GM23248 (cell line): ENCODE measurements at places on chromosomes 13 and 19. TPM values are rescaled to one million over a fixed set of nuclear protein-coding genes. Genes with fewer than 3 reads are reported as not detected.

DNA sequence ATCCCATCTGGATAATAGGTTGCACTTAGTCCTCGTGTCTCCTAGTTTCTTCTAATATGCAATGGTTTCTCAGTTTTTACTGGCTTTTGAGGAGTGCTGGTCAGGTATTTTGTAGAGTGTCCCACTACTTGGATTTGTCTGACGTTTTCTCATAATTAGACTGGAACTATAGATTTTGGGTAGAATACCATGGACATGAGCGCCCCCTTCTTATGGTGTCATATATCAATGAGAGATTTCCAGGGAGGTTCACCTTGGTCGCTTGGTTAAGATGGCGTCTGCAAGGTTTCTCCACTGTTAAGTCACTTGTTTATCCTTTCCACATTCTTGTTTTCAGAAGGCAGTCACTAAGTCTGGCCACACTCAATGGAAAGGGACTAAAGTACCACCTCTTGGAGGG lies 6.7 kb downstream of the SOHLH2 start:
- no peak overlapping the region for H3K27ac ChIP-seq
- no peaks in the 10 kb centered on the region for H3K36me3 ChIP-seq
- DNase-seq = no peak
- no peak overlapping the region for H3K4me3 ChIP-seq

DNA sequence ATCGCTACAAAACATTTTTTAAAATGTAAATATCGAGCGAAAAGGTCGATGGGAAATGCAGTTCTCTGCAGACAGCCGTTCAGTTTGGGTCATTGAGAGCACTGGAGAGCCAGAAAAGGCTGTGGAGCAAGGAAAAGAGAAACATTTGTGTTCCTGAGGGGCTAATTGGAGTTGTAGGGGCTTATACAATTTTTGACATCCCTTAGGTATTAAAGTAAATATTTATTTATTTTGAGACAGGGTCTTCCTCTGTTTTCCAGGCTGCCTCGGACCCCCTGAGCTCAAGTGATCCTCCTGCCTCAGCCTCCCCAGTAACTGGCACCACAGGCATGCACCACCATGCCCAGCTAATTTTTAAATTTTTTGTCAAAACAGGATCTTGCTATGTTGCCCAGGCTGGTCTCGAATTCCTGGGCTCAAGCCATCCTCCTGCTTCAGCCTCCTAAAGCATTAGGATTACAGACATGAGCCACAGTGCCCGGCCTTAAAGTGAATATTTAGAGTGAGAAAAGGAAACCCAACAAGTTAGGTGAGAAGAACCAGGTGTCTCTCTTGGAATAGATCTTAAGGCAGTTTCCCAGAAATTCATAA lies 825 bp upstream of the YIF1B start:
- H3K4me1 ChIP-seq = peaks cover 9% of the 10 kb centered on the region
- no peaks in the 10 kb centered on the region for H3K36me3 ChIP-seq
- peak overlapping the region; percentile 58 for H3K27ac ChIP-seq
- H3K27me3 ChIP-seq = no peaks in the 10 kb centered on the region
- DNase-seq = no peak

Gene FXYD1
- total RNA-seq = 0.43 TPM in 1 of 2 replicates, not detected in the other

DNA sequence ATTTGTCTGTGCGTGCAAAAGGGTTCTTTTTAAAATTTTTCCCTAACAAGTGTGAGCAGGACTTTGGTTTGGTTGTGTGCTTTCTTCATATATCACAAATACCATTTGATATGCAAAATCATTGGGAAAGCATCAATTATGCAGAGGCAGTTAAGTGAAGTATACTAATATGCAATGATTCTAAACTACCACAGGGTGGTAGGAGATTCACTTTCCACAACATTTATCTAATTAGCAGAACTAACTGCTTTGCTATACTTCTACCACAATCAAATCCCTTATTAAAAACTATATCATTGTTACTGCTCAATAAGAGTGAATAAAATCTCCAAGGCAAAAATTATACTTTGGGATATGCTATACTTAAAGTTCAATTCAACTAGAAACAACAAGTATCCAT lies 2738.9 kb upstream of the PCDH20 start:
- no peaks in the 10 kb centered on the region for H3K27me3 ChIP-seq
- no peaks in the 10 kb centered on the region for H3K36me3 ChIP-seq
- no peak for DNase-seq
- no peaks in the 10 kb centered on the region for H3K4me1 ChIP-seq

DNA sequence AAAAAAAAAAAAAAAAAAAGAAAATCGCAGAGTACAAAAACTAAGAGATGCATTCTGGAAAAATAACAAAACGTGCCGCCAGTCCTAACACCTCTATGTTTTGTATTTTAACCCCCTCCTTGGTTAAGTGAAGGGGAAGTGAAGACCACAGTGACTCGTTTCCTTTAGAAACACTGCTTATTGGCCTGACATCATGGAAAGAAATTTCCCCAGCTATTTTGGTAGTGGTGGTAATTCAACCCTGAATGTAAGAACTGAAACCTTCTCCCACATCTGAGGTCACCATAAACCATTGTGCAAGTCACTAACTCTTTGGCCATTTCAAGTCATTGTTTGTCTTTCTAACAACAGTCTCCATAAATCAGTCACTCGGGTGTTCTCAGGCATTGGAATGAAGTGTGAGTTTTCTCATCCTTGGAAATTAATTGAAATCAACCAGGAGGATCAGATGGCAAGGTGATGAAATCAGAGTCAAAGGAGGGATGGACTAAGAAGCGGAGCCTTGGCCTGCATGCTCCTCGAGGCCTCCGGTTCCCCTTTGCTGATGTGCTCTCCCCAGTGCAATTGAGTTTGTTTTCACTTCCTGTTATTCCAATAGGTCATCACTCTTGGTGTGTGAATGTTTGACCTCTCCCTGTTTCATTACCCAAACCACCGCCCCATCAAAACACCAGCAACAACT lies 443.9 kb downstream of the FGF9 start:
- no peak overlapping the region for H3K4me3 ChIP-seq
- no peaks in the 10 kb centered on the region for H3K36me3 ChIP-seq
- H3K27me3 ChIP-seq = no peaks in the 10 kb centered on the region
- H3K27ac ChIP-seq = no peak overlapping the region

GRCh38 chr13:113742445-113743120 lies 16.4 kb upstream of the TMEM255B start:
- H3K27ac ChIP-seq = no peak overlapping the region
- no peaks in the 10 kb centered on the region for H3K4me1 ChIP-seq
- no peak for DNase-seq
- H3K27me3 ChIP-seq = no peaks in the 10 kb centered on the region; the same call in 1 of the 2 replicates
- no peak overlapping the region for H3K4me3 ChIP-seq
- H3K36me3 ChIP-seq = no peaks in the 10 kb centered on the region

DNA sequence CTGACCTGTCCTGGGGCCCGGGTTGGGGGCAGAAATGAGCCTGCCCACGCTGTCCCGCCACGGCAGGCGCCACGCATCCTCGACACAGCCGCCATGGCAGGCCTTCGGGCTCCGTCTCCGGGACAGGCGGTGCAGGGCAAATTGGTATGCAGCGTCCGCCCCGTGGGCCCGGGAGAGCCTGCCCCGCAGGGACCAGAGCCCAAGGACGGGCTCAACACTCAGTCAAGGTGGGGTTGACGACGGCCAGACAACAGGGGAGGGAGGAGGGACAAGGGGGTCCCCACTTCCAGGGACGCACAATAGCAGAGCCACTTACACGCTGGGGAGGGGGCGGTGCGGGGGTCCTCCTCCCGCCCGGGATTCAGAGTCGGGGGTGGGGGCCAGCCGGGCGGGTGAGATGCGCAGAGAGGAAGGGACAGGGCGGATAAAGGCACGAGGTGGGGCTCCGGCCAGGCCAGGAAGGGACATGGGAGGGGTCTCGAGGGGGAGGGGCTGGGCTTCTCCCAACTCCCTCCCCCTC lies 1.2 kb downstream of the CTXN1 start:
- no peak for DNase-seq
- peaks cover 31% of the 10 kb centered on the region for H3K4me1 ChIP-seq
- H3K36me3 ChIP-seq = no peaks in the 10 kb centered on the region
- no peaks in the 10 kb centered on the region for H3K27me3 ChIP-seq

- no peaks in the 10 kb centered on the region for H3K27me3 ChIP-seq
- H3K36me3 ChIP-seq = no peaks in the 10 kb centered on the region
- peaks cover 55% of the 10 kb centered on the region for H3K4me1 ChIP-seq
- no peak for DNase-seq
Observed at GRCh38 chr13:30030141-30030750, 179.8 kb upstream of the UBL3 start.

DNA sequence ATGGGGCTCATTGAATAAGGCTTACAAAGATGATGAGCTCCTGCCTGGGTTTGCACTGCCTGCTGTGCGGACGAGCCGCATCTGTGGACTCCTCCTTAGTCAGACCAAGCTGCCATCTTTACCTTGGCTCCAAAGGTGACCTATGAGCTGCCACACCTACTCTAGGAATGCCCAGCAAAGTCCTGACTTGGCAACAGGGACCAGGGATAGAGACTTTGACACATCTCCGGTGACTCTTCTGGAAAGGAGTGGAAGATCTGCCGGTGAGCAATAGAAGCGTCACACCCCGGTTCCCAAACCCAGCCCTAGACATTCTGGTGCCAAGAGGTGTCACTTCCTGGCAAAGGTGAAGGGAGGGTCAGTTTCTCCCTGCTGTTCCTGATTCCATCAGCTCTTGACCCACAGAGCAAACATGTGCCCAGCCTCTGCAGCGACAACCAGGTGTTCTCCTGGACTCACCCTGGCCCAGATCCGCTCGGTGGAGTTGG lies 50.2 kb upstream of the GTF3A start:
- no peak overlapping the region for H3K4me3 ChIP-seq
- peak; percentile 26 for DNase-seq
- no peaks in the 10 kb centered on the region for H3K4me1 ChIP-seq
- H3K27me3 ChIP-seq = peaks cover 17% of the 10 kb centered on the region
- H3K36me3 ChIP-seq = no peaks in the 10 kb centered on the region

Gene SLC7A9
- total RNA-seq = not detected in 2 replicates

DNA sequence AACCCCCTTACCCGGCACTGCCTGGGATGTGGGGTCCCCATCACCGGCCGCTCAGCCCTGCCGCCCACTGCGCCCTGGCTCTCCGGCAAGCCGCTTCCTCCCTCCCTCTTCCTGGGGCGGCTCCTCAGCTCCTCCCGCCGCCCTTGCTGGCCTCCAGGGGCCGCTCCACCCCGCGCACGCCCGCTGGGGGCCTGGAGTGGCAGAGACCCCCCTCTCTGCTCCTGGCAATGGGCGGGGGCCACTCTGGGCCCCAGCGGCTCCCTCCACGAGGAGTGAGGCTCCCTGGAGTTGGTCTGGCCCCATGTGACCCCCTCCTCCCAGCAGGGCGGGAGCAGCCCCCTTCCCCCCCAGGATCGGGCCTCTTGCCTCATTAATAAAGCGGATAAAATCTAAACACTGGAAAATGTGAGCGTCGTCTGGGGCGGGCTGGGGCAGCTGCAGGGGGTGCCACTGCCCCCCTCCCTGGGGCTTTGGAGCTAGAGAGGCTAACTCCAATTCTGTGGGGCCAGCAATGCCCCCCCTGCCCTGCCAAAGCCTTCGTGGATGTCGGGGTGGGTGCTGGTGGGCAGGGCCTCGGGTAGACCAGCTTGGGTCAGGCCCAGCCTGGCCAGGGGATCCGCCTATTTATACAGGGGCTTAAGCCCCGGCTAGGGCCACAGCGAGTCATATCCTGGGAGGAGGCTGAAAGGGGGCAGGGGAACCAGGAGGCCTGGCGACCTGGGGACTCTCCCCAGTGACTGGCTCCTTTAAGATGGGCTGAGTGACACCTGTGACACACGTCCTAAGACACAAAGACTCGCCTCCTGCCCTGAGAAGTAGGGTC lies at the start of gene PTGER1:
PTGER1 (minus strand) TSS at position 104 of the 823 bp plus-strand sequence. CDS start 1,034 bp downstream, outside the sequence.
- H3K4me1 ChIP-seq = peaks cover 9% of the 10 kb centered on the region
- H3K36me3 ChIP-seq = peaks cover 12% of the 10 kb centered on the region; the same call in 1 of the 2 replicates
- DNase-seq = peak; percentile 67
- H3K27me3 ChIP-seq = no peaks in the 10 kb centered on the region
- no peak within 1 kb of the TSS for H3K27ac ChIP-seq

DNA sequence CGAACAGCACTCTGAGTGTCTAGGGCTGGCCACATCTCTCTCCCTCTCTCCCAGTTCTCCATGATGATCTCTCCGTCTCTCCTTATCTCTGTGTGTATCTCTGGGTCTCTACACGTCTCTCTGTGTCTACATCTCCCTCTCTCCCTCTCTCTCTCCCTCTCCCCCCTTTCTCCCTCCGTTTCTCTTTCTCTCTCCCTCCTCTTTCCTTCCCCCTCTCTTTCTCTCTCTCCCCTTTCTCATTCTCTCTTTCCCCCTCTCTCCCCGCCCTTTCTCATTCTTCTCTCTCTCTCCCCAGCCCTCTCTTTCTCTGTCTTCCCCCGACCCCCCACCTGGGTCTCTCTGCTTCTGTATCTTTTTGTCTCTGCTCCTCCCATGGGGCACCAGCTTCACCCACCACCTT lies 21.3 kb upstream of the TNFAIP8L1 start:
- H3K27me3 ChIP-seq = peaks cover 27% of the 10 kb centered on the region
- H3K4me1 ChIP-seq = no peaks in the 10 kb centered on the region
- no peak overlapping the region for H3K27ac ChIP-seq
- H3K36me3 ChIP-seq = no peaks in the 10 kb centered on the region
- no peak overlapping the region for H3K4me3 ChIP-seq

Gene MAP2K2
- 162 and 212 TPM in 2 replicates for total RNA-seq

Gene PDX1
- total RNA-seq = not detected in 2 replicates

DNA sequence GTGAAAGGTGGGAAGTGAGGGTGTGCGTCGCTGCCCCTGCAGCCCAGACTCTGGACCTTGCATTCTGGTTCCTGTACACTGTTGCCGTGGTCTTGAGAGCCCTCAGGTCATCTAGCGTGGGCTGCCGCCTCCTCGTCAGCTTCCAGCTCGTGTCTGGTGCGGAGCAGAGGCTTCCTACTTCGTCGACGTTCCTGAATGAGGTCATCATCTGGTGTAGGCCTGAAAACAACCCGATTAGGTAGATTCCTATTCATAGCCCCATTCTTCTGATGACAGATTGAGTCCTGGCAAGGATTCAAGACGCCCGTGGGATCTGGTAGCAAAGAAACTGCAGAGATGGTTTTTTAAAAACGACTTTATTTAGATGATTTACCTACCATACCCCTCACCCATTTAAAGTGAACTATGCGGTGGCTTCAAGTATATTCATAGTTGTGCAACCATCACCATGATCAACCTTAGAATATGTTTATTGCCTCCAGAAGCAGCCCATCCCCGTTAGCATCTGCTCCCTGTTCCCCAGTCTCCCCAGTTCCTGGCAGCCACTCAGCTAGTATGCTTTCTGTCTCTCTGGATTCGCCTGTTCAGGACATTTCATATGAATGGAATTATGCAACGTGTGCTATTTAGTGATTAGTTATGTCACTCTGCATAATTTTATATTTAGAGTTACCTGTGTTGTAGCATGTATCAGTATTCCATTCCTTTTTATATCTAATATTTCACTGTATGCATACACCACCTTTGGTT lies 13.8 kb downstream of the NAXD start:
- no peak for DNase-seq
- H3K4me1 ChIP-seq = no peaks in the 10 kb centered on the region
- H3K27me3 ChIP-seq = no peaks in the 10 kb centered on the region

Gene KLK4
- total RNA-seq = not detected in 2 replicates

- no peak overlapping the region for H3K4me3 ChIP-seq
- no peak overlapping the region for H3K27ac ChIP-seq
- H3K27me3 ChIP-seq = no peaks in the 10 kb centered on the region
- no peaks in the 10 kb centered on the region for H3K36me3 ChIP-seq
Observed at GRCh38 chr13:104534847-104535246, 1468.6 kb upstream of the SLC10A2 start.

Gene TRAPPC6A
- 0.89 and 11.2 TPM in 2 replicates for total RNA-seq
